ENCODE measurements at places on chromosomes 6 and 20. TPM values are rescaled to one million over a fixed set of nuclear protein-coding genes. Genes with fewer than 3 reads are reported as not detected.

DNA sequence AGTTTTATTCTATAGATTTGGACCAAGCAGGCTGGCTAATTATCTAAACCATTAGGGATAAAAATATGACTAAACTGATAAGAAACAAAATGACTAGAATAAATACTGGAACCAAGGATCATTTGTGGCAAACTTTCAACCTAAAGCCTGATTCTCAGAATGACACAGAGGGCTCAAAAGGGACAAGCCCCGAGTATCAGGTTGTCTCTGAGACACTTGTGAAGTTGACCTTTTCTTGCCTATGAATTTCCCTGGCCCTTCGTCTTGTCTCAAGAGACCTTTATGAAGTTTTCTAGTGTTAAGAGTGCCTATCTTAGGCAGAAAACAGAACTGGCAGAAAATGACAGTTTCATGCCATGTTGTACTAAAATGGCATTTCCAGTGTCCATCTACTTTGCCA, 68.3 kb downstream of the IMPG1 start:
- no peak for DNase-seq
- no peaks in the 10 kb centered on the region for H3K4me1 ChIP-seq
- H3K27me3 ChIP-seq = no peaks in the 10 kb centered on the region
- no peaks in the 10 kb centered on the region for H3K36me3 ChIP-seq
- no peak overlapping the region for H3K4me3 ChIP-seq

DNA sequence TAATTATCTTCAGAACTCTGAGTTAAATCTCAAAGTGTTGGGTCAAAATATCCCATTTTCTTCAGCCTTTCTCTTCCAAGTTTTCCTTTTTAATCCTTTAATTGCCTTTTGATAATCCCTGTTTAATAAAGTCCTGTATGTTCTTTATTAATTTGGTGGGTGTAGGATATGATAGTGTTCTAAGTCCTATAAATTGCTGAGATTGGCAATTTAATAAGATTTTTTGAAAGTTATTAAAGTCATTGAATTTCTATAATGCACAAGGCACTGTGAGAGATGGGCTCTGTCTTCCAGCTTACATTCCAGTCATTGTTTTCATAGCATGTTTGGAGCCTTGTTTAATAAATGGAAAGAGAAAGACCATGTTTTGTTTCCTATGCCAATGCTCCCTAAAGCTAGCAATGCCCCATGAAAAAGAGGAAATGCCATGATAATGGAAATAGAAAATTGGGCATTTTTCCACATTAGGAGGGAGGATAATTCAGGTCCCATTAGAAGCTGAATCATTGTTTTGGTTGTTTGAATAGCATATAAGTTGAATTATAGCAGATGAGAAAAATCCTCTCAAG, 404.8 kb downstream of the CD109 start:
- no peak for DNase-seq
- H3K27me3 ChIP-seq = no peaks in the 10 kb centered on the region
- no peaks in the 10 kb centered on the region for H3K4me1 ChIP-seq
- no peaks in the 10 kb centered on the region for H3K36me3 ChIP-seq
- no peak overlapping the region for H3K4me3 ChIP-seq
- no peak overlapping the region for H3K27ac ChIP-seq

DNA sequence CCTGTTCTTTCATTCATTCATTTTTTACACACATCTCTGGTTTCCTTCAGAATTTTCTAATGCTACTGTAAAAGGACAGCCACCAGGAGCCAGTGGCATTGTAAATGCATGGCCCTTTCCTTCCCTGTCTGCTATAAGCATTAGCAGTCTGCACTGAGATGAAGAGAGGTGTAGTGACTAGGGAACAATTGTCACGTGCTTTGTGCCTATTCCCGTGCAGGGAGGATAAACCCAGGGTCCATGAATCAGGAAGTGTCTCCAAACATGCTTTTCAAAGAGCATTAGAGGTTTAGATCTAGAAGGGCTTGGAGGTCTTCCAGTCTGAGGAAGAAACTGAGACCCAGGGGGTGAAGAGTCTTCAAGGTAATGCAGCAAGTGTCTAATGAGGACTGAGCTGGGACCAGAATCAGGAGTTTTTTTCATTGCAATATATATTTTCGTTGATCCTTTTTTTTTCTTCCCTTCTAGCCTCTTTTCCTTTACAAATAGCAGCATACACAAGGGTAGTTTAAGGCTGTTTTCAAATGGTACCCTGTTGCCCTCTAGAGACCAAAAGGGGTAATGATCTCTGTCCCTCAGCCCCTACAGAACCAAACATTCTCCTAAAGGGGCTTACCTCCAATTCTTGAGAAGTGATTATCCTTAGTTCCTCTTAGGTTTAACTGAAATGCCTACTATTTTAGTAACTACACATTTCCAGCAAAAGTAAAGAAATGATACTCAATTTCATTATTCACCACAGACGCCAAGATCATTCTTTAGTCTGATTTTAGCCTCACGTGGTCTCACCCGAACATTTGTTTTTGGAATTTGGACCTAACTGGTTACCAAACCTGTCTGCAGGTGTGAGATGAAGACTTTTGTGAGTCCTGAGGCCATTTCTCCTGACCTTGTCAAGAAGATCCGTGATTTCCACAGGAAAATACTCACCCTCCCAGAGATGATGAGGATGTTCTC, 6.6 kb downstream of the TRIM15 start:
- H3K36me3 ChIP-seq = no peaks in the 10 kb centered on the region
- H3K4me1 ChIP-seq = no peaks in the 10 kb centered on the region
- no peak overlapping the region for H3K4me3 ChIP-seq

DNA sequence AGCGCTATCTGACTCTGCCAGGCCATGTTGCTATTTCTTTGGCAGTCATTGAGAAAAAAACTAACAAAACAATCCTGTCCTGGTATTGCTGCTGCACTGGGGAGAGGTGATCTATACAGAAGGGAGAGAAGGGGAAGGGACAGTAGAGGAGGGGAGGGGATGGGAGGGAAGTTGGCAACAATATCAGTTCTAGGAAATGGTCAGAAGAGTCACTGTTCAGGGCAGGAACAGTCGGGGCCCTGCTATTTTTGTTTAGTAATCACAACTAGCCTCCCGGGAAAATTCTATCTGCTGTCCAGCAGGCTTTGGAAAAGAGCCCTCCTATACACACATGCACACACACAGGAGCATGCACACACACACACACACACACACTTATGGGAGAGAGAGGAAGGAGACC, 142.3 kb upstream of the CARMIL1 start:
- H3K36me3 ChIP-seq = peaks cover 4% of the 10 kb centered on the region
- H3K4me3 ChIP-seq = no peak overlapping the region
- H3K27me3 ChIP-seq = no peaks in the 10 kb centered on the region

- no peak overlapping the region for H3K4me3 ChIP-seq
- no peaks in the 10 kb centered on the region for H3K4me1 ChIP-seq
- H3K27me3 ChIP-seq = 0 out of 2 replicates have a peak, but pooled peaks cover 5% of the 10 kb centered on the region
- no peak for DNase-seq
These were observed 35.7 kb upstream of the CTNNBL1 start for GRCh38 chr20:37657924-37658804.

- no peaks in the 10 kb centered on the region for H3K27me3 ChIP-seq
- peak; percentile 31 for DNase-seq
- no peaks in the 10 kb centered on the region for H3K36me3 ChIP-seq
- no peak overlapping the region for H3K27ac ChIP-seq
- H3K4me3 ChIP-seq = no peak overlapping the region
These were observed 51.8 kb downstream of the CDH26 start for GRCh38 chr20:60009826-60010616.

- H3K27ac ChIP-seq = no peak overlapping the region
- no peaks in the 10 kb centered on the region for H3K36me3 ChIP-seq
- no peak for DNase-seq
- H3K27me3 ChIP-seq = no peaks in the 10 kb centered on the region
- no peak overlapping the region for H3K4me3 ChIP-seq
These were observed 724.9 kb downstream of the DOK5 start for GRCh38 chr20:55200317-55200716.

GRCh38 chr6:96015518-96016333, at the start of gene FUT9:
Gene FUT9, plus strand, starts transcription at chr6:96015974. Its CDS starts 187,182 bp downstream, at chr6:96203156.
- no peaks in the 10 kb centered on the region for H3K4me1 ChIP-seq
- no peaks in the 10 kb centered on the region for H3K36me3 ChIP-seq
- H3K27ac ChIP-seq = no peak within 1 kb of the TSS
- DNase-seq = no peak

DNA sequence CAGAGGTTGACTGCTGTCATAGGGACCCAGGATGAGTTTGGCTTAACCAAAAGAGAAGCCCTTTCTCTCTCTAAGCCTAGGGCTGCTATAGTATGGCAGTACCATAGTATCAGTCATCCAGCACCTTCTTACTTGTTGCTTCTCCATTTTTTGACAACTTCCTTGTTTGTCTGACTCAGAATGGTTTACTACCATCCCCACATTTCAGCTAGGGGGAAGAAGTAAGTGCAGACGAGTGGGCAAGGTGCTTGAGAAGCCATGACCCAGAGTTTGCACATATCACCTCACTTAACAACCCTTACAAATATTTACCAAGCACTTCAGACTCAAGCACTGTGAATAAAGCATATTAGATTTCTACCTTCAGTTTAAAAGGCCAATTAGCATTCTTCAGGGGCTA, 289.9 kb upstream of the TSHZ2 start:
- no peaks in the 10 kb centered on the region for H3K27me3 ChIP-seq
- DNase-seq = no peak
- H3K36me3 ChIP-seq = no peaks in the 10 kb centered on the region
- no peaks in the 10 kb centered on the region for H3K4me1 ChIP-seq
- no peak overlapping the region for H3K27ac ChIP-seq

DNA sequence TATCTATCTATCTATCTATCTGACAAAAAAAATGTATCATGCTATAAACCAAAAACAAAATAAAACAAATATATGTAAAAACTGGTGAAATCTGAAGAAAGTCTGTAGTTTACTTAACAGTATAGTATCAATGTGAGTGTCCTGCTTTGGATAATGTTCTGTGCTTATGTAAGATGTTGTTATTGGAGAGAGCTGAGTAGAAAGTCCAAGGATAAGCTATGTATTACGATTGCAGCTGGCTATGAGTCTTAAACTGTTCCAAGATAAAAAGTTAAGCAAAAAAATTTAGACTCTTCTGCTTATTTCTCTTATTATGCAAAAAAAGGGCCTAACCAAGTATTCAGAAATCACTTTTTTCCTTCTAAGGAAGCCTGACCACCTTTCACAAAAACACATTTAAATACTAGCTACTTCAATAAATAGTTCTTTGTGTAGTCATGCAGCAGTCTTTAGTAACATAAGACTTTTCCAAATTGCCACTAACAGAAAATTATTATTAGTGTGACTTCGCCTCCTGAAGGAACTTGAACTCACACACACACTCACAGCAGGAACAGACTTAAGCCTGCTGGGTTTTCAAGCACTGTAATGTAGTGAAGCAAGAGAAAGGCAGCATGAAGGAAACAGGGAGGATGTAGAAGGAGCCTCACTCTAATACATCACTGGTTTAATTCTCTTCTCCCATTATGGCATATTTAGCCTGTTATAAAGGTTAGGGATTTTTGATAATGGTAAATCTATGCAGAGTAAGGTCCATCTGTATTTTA, 265.8 kb upstream of the GJE1 start:
- no peaks in the 10 kb centered on the region for H3K36me3 ChIP-seq
- H3K27me3 ChIP-seq = no peaks in the 10 kb centered on the region
- no peak overlapping the region for H3K27ac ChIP-seq
- H3K4me3 ChIP-seq = no peak overlapping the region

DNA sequence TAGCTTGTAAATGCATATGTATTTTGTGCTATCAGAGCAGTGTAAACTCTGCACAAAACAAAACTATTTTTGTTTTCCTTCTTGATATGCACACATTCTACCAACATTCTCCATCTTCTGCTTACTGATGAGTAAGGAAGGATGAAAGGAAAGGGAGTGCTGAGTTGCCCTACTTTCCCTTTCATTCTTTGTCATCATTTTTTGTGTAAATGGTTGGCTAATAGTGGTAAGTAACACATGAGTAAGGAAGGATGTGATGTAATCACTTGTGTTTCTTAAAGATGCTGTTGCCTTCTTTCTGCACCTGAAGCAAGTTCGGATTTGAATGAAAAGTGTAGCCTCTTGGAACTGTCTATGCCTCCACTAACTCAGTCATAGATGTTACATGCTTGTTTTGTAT, 4.6 kb upstream of the REV3L start:
- H3K4me3 ChIP-seq = no peak overlapping the region
- no peak overlapping the region for H3K27ac ChIP-seq
- peak; percentile 35 for DNase-seq
- H3K4me1 ChIP-seq = peaks cover 13% of the 10 kb centered on the region

DNA sequence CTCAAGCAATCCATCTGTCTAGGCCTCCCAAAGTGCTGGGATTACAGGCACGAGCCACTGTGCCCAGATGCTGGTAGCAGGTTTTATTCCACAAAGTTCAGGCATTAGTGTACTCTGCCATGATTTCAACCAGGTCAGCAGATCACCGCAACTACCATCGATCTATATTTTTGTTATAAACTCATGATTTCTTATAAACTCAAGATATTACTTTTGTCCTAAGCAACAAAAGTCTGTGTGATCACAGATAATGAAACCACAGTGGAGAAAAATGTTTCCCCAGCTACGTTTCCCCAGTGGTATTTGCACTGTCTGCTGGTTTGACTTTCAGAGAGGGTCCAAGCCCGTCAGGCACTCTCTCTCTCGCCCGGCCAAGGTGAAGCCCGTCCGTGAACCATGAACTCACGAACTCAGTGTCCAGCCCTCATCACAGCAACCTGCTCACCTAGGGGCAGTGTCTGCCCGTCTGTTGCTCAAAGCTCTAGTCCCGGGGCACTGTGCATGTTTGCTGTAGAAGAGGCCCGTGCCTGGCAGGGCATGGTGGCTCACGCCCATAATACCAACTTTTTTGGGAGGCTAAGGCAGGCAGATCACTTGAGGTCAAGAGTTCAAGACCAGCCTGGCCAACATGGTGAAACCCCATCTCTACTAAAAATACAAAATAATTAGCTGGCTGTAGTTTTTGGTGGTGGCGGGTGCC, 7.0 kb downstream of the SLC4A11 start:
- H3K36me3 ChIP-seq = peaks cover 13% of the 10 kb centered on the region
- H3K27ac ChIP-seq = no peak overlapping the region
- DNase-seq = no peak
- H3K4me3 ChIP-seq = no peak overlapping the region
- peaks cover 20% of the 10 kb centered on the region for H3K4me1 ChIP-seq

Gene PAX1
- not detected for total RNA-seq

Gene SRMS
- total RNA-seq = 0.63 TPM

Gene DSTN
- total RNA-seq = 177 TPM

Measured in PC-3 (cell line).